Karpas-422 (cell line): ENCODE measurements at places on chromosomes 11 and 22. TPM values are rescaled to one million over a fixed set of nuclear protein-coding genes. Genes with fewer than 3 reads are reported as not detected.

The CD44 gene
- total RNA-seq, result 0.58 and 0.86 TPM in 2 replicates

GRCh38 chr11:75195167-75195962 is 44.5 kb downstream of the SLCO2B1 start:
- no peak for DNase-seq

DNA sequence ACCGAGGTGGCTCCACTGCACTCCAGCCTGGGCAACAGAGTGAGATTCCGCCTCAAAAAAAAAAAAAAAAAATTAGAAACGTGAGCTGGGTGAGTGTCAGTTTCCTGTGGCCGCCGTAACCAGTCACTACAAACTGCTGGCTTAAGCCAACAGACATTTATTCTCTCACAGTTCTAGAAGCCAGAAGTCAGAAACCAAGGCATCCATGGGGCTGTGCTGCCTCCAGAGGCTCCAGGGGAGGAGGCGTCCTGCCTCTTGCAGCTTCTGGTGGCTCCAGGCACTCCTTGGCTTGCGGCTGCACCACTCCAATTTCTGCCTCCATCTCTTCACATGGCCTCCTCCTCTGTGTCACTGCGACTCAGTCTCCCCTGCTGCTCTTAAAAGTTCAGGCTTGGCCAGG is 11.1 kb upstream of the KIAA0930 start:
- no peak for DNase-seq

The CCDC15 gene
- total RNA-seq, result 1.8 and 2.3 TPM in 2 replicates

The RIMBP3B gene
- total RNA-seq, result 0.29 and 0.34 TPM in 2 replicates

The RAG2 gene
- total RNA-seq, result not detected in 2 replicates

The ARHGAP42 gene
- not detected in 2 replicates for total RNA-seq

The TUB gene
- not detected in 2 replicates for total RNA-seq

The SMDT1 gene
- total RNA-seq, result 12.6 and 35.9 TPM in 2 replicates

GRCh38 chr22:42797011-42797410 is 60.1 kb downstream of the ARFGAP3 start:
- DNase-seq, result no peak
